Skeletal muscle cell (primary cell): ENCODE measurements at places on chromosomes 7 and 10.

DNA sequence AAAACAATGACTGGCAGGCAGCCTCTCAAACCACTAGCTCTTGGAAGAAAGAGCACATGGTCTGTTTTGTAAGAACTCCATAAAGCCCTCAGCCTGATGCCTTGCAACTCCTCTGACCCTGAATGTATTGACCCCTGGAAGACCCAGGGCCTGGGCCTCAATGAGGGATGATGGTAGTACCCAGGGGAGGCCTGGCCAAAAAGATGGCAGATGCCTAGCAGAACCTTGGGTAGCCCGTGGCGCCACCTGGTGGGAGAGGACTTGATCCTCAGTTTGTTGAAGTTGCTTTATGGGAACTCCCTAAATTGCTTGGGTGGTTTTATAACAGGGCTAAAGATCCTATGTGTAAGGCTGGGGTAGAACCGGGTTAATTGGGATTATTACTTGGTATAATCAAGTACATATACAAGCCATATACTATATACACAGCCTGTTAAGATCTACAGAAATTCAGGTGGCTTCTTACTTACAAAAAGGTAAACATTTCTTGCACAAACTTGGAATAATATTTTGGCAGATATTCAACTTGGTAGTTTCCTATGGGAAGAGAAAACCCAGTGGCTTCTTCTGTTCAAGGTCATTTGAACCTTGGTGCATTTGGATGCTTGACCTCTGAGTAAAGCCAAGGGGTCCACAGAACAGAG is 95.8 kb upstream of the CACUL1 start:
- DNase-seq = no peak

GRCh38 chr7:117895276-117895675 is 22.0 kb upstream of the CTTNBP2 start:
- DNase-seq = no peak

- no peak for DNase-seq
Observed at GRCh38 chr10:3902054-3902808, 117.2 kb upstream of the KLF6 start.

DNA sequence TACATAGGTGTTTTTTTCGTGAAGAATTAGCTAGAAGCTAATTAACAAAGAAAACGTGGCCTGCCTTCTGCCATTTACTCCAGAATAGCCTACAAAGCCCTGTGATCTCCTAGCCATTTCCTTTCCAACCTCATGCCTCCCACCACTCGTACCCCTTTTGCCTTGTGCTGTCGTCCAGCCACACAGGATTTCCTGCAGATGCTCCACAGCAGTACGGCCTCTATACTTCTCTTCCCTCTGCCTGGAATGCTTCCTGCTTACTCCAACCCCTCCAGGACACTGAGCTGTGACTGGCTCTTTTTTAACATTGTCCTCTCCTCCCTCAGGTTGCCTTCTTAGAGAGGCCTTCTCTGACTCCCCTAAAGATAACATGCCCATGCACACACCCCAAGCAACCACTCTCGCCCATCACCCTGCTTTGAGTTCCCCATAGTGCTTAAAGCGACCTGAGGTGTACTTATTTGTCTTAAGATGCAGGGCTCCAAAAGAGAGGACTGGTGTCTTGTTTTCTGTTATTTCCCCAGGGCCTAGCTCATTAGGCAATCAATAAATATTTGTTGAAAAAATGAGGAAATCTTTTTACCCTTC is 32.7 kb downstream of the STK17A start:
- no peak for DNase-seq

DNA sequence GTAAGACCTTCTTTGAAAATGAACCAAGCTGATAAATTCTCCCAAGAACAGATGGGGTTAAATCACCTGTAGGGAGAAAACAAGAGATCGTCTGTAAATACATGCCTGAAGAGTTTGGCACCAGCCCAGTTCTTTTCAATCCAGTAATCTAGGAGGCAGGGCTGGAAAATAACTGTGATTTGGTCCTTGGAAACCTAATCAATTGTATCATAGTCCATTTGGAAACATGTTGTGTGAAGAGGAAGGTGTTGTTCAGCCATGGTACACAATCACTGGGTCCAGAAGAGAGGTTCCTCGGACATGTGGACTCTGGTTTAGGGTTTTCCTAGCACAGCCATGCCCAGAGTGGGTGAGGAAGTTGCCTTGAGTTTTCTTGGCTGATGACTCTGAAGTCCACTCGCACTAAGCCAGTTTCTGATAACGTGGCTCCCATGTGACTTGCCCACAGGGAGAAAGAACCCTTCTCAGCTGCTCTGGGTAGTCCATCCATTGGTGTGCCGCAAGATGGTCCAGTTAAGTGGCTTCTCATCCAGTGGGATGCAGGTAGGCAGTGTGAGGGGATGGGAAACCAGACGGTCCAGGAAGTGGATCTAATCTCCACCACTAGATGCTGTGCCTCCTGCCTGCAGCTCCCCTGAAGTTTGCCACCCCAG is 5.1 kb downstream of the BLNK start:
- DNase-seq = no peak

- DNase-seq = peak; percentile 47
Observed at GRCh38 chr7:101386558-101387231, 24.0 kb downstream of the COL26A1 start.

GRCh38 chr7:28346676-28347363 is 65.5 kb upstream of the CREB5 start:
- DNase-seq = no peak

DNA sequence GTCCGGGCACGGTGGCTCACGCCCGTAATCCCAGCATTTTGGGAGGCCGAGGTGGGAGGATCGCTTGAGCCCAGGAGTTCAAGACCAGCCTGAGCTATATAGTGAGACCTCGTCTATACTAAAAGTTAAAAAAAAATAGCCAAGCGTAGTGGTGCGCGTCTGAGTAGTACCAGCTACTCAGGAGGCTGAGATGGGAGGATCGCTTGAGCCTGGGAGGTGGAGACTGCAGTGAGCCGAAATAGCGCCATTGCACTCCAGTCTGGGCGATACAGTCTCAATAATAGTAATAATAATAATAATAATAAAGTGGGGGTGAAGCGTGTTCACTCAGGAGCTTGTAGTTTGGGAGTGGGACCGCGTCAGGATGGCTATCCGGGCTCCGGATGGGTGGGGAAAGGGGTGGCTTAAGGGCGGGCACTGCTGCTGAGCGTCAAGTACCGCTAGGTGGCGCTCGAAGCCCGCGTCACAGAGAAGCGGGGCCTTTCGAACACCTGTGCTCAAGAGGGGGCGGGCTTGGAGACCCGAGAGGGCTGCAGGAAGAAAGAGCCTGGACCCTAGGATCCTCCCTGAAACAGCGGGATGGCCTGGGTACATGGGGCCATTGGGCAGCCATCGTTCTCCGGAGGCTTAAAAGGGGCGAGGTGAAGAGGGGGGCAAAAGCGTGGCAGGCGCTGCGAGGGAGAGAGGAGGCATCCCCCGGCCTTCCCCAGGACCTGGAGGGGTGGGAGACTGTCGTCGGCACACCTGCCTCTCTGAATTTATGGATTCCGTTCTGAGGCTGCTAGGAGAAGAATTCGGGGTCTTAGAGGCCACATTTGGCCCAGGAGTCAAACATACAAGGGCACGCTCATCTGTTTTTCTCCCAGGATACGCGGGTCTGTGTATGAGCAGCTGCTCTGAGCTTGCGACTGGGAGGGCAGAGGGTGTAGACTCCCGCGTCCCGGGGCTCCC is 14.5 kb downstream of the LBX1 start:
- no peak for DNase-seq

DNA sequence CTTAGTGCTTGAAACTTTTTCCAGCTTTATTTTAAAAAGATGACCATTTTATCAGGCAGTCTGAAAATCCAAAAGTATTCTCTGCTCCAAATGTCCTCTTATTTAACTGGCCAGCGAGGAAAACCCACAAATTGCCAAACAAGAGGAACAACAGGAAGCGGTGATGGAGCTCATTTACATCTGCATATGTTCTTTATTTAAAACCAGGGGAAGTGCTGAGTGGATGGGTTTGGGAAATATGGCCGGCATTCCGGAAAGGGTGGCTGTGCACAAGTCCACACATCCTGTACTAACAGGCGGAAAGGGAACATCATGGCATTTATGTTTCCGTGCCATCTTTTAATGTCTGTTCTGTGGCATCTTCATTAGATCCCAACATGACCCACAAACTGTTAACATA is 974.5 kb downstream of the LRMDA start:
- DNase-seq = no peak

- no peak for DNase-seq
Observed at GRCh38 chr10:22321924-22322640, 1.2 kb downstream of the BMI1 start.

DNA sequence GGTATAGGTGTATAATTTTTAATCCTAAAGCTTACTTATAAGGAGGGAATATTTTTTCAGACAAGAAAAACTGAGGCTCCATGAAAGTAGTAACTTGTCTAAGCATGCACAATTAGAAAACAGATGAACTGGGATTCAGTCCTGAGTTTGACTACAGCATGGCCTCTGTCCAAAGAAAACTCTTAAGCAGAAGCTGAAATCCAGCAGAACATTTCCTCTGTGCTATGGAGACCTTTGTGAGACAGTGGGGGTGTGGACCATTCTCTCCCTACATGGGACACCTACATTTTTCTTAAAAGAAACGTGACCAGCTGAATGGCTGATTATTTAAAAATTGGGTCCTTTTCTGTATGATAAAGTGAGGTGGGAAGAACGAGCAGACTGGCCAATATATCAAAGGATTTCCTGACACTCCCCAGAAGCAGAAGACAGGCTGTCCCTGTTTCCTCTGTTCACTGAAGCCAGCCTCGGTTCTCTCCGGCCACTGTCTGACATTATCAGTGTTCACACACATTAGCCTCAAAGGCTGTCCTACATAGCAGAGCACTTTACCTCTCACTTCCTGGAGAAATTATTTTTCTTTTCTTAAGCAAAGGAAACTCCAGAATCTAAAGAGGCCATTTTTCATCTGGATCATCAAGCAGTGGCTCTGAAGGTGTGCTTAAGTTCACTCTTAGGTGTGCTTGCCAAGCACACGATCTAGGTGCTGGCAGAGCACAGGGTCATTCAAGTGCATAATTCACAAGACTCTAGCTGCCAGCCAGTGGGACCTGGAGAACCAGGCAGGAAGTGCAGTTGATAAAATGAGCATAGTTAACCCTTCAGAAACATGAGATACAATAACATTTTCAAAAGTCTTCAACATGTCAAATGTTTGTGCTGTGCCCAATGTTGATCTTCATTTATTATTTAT is 40.4 kb upstream of the KIAA1217 start:
- no peak for DNase-seq

DNA sequence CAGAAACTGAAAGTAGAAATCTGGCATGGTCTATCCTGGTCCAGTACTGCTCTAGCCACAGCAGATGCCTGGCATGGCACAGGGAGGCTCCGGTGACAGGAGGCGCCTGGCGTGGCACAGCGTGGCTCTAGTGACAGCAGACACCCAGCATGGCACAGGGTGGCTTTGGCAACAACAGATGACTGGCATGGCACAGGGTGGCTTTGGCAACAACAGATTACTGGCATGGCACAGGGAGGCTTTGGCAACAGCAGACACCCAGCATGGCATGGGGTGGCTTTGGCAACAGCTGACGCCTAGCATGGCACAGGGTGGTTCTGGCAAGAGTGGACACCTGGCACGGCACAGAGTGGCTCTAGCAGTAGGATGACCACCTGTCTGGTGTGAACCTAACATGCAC is 480.5 kb upstream of the FOXK1 start:
- DNase-seq = no peak

DNA sequence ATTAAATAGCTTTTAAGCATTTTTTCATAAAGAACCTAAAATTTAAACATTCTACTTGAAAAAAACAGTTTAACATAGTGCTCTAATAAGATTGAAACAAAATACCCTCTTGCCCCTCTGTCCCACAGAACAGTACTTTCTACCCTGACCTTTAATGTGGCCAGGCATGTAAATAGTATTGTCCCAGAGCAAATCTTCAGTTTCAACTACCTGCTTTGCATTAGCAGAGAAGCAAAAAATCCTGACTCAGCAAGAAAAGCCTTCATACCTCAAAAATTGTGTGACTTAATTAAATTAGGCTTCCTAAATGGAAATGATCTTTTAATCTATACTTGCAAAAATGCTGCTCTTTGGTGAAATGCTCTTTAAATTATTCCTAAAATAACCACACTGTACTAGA is 237.4 kb upstream of the AOAH start:
- DNase-seq = no peak

DNA sequence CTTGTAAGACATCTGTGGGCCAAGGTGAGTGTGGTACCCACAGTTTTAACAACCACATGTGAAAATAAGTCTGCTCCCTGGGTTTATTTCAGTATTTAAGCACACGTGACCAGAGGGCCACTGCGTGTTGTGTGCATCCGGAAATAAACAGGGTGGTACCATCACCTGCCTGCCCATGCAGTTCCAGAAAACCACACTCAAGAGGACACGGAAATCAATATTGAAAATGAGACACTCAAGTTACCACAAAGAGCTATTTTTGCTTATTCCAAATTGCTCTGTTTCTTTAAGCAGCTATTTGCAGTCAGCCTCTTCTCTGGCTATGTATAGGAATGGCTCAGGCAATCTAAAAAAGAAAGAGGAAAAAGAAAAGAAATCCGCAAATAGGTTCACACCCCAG is 71.8 kb upstream of the LOXL4 start:
- DNase-seq = no peak

DNA sequence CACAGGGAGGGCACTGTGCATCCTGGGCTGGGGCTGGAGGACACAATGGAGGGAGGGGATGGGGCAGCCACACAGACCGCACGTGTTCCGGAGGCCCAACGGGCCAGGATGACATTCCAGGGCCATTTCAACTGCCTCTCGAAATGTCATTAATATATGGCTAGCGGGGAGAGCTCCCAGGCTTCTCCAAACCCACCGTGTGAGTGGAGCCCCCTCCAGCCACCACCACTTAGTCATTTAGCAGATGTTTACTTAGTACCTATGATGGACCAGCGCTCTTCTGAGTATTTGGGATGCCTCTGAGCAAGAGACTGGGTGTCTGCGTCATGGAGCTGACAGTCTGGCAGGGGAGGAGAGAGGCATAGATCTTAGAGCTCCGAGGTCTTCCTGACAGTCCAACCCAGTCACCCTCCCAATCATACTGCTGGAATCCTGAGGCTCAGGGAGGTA is 107.3 kb downstream of the ZMIZ1 start:
- DNase-seq = no peak

DNA sequence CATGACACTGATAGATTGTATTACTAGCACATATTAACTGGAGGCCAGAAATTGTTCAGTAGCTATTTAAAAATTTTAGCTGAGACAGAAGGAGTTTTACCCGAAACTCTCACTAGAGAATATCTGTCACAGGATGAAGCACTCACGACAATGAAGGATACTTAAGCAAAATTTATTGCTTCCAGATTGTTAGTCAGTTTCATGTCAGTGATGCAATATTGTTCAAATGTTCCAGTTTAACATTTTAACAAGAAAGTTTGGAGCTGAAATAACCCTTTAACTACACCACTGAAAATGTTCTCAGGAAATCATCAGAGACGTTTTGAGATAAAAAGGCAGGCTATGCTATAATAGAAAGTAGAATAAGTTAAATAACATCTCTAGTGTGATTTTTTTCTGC is 15.0 kb upstream of the CADPS2 start:
- DNase-seq = no peak

- DNase-seq = no peak
Observed at GRCh38 chr7:130286881-130287280, 6.1 kb upstream of the CPA4 start.
